Sigmoid colon (tissue), 7 donors: ENCODE measurements at places on chromosomes 12 and 14.

GRCh38 chr14:68696721-68697495 is 96.0 kb downstream of the ZFP36L1 start:
- peak; percentile 40 for DNase-seq

DNA sequence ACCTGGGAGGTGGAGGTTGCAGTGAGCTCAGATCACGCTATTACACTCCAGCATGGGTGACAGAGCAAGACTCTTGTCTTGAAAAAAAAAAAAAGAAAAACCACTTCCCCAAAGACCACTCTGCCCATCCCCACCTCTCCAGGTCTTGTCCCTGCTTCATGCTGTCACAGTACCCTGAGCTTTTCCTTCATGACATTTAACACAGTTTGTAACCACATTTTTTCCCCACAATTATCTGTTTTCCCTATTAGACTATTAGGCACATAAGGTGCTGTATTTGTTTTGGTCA is 6.9 kb downstream of the HECTD1 start:
- DNase-seq, result no peak

- no peak for DNase-seq
These were observed 16.7 kb downstream of the TMEM132D start for GRCh38 chr12:129887101-129887500.

GRCh38 chr14:95701846-95702221 is 12.1 kb downstream of the TCL1A start:
- no peak for DNase-seq

GRCh38 chr14:61125041-61125866 is 144.2 kb downstream of the SLC38A6 start:
- no peak for DNase-seq

DNA sequence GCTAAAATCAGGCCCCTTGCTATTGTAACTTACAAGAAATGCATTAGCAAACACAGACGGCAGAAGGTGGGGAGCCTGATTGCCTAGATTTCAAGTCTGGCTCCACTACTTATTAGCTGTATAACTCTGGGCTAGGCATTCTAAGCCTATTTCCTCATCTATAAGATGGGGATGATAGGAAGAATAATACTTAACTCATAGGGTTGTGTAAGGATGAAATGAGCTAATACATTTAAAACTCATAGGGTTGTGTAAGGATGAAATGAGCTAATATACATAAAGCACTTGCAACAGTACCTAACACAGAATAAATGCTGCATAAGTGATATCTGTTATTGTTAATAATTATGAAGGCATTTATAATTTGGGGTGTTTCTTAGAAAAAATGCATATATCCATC is 60.1 kb upstream of the DIO2 start:
- no peak for DNase-seq

DNA sequence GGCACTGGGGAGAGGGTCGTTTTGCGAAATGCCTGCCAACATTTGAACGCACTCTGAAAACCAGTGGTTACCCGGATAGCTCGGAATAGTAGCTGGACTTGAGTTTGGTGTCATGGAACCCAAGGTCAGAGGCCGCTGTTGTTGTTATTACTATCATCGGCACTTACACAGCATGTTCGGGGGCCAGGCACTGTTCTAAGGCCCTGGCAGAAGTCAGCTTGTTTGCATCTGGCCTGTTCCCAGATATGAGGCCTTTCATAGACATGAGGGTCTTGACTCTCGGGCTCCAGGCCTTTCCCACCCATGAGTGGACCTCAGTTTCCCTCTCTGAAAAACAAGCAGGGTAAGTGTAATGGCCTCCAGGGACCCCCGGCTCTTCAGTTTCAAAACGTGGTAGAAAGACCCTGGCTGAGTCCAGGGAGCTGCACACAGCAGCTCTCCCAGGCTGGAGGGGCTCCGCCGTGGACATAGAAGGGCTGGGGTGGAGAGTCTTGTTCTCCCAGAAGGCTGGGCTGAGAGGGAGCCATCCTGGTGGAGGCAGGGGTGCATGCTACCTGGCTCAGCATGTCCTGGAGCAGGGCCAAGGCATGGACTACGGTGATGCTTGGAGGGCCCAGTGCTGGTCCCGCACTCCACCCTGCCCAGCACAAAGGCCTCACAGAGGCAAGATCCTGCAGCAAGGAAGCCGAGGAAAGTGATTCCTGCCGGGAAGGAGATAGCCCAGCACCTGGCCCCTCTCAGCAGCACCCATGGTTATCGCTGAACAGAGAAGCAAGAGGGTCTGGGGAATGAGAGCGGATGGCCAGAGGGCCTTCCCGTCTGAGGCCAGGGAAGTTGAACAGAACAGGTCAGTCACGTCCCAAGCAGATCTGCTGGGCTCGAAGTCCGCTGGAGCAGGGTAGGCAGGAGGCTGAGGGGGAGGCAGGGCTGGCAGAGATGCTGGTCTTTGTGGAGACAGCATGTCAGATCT is 63.5 kb upstream of the C14orf180 start:
- DNase-seq, result no peak

- DNase-seq, result no peak
These were observed 8.1 kb upstream of the PCED1B start for GRCh38 chr12:47071241-47071852.
